Erythroblast (primary cell): ENCODE measurements at places on chromosomes 7 and 10.
A peak's percentile ranks its signal among the peaks of the same experiment; 100 is the strongest.

DNA sequence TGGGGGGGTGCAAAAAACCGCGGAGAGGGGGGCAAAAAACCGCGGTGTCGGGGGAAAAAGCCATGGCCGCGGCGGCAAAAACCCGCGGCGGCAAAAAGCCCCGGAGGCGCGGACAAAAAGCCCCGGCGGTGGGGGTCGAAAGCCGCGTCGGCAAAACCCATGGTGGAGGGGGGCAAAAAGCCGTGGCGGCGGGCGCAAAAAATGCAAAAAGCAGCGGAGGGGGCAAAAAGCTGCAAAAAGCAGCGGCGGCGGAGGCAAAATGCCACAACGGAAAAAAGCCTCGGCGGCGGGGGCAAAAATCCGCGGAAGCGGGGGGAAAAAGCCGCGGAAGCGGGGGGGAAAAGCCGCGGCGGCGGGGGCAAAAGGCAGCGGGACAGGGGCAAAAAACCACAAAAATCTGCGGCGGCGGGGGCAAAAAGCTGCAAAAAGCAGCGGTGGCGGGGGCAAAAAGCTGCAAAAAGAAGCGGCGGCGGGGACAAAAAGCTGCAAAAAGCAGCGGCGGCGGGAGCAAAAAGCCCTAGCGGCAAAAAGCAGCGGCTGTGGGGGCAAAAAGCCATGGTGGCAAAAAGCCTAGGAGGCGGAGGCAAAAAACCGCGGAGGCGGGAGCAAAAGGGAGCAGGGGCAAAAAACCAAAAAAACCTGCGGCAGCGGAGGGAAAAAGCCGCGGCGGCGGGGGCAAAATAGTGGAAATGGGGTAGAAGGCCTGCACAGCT lies 418.9 kb downstream of the ZNF716 start:
- DNase-seq = no peak

- DNase-seq = no peak
These were observed 3.3 kb downstream of the SLC26A3 start for GRCh38 chr7:107799647-107800264.

DNA sequence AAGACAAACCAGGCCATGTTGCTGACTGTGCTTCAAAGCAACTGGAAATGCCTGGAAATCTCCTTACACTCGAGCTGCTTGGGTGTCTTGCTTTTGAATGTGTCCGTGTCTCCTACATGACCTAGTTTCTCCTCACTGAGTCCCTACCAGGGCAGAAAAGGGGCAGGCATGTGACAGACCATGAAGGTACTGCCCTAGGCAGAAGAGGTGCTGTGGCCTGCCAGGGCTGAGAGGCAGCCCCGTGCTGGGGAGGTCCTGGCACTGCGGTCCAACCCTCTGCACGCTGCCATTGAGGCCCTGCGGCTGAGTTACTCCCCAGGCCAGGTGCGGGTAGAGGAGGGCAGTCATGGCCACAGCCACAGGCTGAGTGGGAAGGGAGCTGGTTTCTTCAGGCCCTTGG lies 159.3 kb downstream of the LYZL1 start:
- DNase-seq = peak; percentile 5

DNA sequence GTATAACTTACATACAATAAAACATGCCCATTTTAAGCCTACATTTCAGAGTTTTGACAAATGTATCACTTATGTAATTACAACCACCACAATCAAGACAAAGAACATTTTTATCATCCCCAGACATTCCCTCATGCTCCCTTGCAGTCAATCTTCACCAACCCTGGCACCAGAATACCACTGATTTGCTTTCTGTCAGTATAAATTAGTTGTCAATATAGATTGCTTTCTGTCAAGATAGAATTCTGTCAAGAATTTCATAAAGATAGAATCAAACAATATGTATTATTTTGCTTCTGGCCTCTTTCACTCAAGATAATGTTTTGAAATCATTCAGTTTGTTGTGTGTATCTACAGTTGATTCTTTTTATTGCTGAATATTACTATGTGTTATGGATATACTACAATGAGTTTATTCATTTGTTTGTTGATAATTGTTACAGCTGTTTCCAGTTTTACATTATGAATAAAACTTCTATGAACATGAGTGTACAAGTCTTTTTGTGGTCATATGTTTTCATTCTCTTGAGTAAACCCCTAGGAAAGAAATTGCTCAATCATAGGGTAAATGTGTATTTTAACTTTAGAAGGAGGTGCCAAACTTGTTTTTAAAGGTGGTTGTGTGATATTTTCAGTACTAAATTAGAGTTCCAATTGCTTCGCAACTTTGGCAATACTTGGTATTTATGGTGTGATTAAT lies 56.9 kb downstream of the IFIT5 start:
- no peak for DNase-seq
